ENCODE measurements at places on chromosomes 4 and X. TPM values are rescaled to one million over a fixed set of nuclear protein-coding genes. Genes with fewer than 3 reads are reported as not detected.

Gene IBSP
- total RNA-seq, result not detected

Gene HSFX3
- total RNA-seq, result not detected

Gene ADH7
- total RNA-seq, result not detected

Gene NDUFA1
- 95.0 TPM for total RNA-seq

Gene RHOXF2
- not detected for total RNA-seq

Gene GUCY1B1
- total RNA-seq, result 1.1 TPM

Gene PLAC1
- 0.72 TPM for total RNA-seq

Gene INTU
- total RNA-seq, result 6.4 TPM

Gene COX7B2
- total RNA-seq, result not detected

Gene P2RY4
- total RNA-seq, result 0.38 TPM
